ENCODE measurements at places on chromosomes 4 and X.

DNA sequence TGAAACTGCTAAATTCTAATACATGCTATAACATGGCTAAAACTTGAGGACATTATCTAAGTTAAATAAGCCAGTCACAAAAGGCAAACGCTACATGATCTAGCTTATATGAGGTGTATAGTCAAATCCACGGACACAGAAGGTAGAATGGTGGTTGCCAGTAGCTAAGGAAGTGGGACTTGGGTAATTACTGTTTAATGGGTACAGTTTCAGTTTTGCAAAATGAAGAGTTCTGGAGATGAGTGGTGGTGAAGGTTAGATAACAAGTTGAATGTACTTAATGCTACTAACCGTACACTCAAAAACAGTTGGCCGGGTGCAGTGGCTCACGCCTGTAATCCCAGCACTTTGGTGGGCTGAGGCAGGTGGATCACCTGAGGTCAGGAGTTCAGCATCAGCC, 644.5 kb upstream of the DIPK2B start:
- no peak for DNase-seq

DNA sequence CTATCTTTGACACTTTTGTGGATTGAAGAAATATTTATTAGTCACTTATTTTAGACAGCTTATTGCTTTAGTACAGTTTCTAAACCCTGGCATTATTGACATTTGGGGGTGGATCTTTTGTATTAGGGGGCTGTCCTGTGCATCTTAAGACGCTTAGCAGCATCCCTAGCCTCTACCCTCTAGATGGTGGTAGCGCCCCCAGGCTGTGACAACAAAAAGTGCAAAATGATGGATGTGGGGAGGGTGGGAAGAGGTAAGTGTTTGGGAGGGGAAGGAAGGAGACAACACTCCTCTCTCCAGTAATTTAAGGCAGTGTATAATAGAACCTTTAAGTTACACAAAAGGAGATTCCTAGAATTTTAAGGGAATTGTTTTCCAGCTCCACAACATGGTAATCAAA, 1210.6 kb downstream of the C4orf33 start:
- peak; percentile 65 for DNase-seq

DNA sequence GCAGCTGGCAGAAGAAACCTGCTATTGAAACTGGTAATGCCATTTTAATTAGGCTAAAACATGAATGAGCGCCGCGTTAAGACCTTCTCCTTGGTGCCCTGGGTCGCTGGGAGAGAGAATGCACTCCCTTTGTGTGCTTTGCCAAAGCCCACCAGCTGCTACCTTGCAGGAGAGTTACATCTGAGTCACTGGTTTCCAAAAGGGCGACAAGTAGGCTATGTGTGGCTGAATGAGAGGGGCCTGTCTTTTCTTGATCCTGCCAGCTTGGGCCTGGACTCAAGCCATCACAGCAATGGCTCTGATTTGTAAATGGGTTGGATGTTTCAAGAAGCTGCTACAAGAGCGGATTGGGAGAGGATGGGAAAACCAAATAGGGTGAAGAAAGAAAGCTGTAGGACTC, 81.5 kb downstream of the NHS start:
- no peak for DNase-seq

- no peak for DNase-seq
Measured at GRCh38 chrX:20135944-20136343, 5.7 kb downstream of the EIF1AX start.

GRCh38 chr4:172680691-172681090, 487.9 kb upstream of the GALNT7 start:
- DNase-seq, result no peak

GRCh38 chrX:154136627-154137161, 7.3 kb upstream of the OPN1LW start:
- DNase-seq, result peak; percentile 81

GRCh38 chr4:166924424-166924823, 309.9 kb downstream of the SPOCK3 start:
- DNase-seq, result no peak

- no peak for DNase-seq
Measured at GRCh38 chr4:113525521-113525920, 236.0 kb downstream of the CAMK2D start.

DNA sequence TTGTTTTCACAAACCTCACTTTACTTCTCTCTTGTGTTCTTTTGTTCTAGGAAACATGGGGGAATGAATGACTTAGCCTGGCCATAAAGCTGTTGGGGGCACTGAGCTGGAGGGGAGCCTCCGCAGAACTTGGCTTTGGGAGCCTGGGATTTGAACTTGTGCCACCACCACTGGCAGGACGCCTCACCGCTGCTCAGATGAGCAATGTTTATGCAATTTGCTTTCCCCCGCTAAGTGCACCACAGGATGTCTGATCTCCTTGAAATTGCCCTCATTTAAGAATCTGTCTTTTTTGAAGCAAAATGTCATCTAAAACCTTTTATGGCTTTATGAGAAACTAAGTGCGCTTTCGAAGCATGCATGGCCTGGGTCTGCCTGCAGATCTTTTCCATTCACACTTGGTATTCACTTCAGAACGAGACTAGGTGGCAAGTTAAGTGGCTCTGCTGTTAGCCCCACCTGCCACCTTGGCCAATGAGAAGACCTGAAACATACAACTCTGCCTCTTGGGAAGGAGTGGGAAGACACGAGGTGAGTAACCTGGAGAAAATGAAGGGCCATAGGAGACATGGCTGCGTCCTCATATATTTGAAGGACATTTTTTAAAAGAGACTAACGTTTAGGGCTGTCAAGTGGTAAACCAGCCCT, 119.3 kb downstream of the LDB2 start:
- no peak for DNase-seq

DNA sequence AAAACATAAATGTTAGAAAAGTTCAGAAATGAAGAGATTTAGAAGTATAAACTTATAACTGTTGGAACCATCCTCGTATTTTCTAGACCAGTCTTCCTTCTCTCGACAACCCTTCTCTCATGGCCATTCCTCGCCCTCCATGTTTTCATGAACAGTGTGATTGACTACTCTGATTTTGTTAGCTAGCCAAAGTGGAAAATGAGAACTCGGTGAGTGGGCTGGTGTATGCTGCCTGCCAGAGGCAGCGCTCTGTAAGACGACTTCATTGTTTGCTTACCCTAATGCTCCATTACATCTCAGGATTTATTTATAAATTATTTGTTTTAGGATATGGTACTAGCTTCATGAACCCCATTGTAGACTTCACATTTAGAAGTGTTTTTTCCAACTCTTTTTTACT, 153.0 kb downstream of the CBR4 start:
- DNase-seq, result no peak

GRCh38 chr4:128697323-128697722, 112.2 kb upstream of the JADE1 start:
- DNase-seq, result no peak

- no peak for DNase-seq
Measured at GRCh38 chrX:151703487-151703886, 8.2 kb downstream of the PRRG3 start.

DNA sequence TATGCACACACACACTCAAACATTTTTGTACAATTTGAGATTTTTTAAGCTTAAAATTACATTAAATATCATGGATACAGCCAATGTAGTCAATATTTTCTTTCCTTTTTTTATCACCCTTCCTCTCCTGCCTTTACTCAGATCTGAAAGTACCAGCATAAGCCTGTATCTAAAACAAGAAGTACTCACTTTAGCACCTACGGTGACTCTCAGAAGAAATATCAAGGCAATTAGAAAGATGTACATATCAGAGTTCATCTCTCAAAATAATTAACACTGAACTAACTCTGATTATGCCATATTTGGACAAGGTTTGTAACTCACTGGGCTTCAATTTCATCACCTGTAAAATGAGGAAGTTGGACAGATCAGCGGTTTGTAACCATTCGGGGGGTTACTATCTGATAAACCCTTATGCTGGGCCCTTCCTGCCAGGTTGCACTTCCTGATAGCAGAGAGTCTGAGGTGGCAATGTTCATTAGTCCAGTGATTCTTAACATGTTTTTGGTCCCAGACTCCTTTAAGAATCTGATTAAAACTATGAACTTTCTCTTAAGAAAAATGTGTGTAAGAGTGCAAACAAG, 5.7 kb upstream of the GPR174 start:
- DNase-seq, result no peak

- DNase-seq, result peak; percentile 24
Measured at GRCh38 chr4:138910914-138911336, 104.7 kb upstream of the NOCT start.
